ENCODE measurements at places on chromosomes 1 and 21.

- DNase-seq = peak; percentile 36
These were observed 104.9 kb upstream of the TMPRSS2 start for GRCh38 chr21:41612674-41613532.

- no peak for DNase-seq
These were observed 1.4 kb downstream of the WDR26 start for GRCh38 chr1:224433041-224433691.

DNA sequence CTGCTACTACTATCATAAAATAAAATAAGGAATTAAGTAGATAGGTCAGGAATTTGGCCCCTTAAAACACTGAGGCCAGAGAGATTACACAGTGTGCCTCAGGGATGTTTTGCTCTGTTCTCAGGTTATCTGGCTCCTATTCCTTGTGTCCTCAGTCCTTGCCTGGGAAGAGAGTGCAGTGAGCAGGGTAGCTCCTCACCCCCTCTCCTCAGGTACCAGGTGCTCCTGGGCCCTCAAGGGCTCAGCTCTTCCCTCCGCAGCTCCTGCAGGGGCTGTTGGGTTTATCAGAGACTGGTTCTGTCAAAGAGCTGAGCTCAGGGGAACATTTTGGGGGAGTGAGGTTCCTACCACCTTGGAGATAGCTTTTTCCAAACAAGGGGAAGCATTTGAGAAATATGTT is 20.1 kb upstream of the COQ8A start:
- DNase-seq = no peak

DNA sequence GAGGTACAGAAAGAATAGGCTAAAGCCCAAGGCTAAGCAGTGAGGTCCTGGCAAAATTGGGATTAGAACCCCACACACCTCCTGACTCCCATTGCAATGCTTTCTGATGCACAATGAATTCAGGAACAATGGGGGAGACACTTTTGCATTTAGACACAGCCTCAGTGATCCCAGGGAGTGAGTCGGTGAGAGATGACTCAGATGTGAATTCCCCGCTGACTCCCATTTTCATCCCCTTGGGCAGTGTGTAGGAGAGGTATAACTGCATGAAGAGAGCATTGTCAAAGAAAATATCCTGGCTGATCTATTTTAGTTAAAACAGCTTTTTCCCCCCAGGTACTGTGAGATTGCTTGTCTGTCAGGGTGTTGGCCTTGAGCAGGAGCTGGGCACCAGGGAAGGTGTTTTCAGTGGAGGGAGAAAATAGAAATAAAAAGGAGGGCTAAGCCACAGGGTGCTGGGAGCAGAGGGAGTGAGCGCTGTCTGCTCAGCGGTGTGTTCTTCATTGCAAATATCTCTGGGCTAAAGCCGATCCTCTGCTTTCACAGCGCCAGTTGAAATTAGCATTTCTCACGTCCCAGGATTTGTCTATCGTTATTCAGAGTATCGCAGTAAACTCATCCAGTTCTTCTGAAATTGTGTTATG is 247.7 kb upstream of the PTBP2 start:
- no peak for DNase-seq

DNA sequence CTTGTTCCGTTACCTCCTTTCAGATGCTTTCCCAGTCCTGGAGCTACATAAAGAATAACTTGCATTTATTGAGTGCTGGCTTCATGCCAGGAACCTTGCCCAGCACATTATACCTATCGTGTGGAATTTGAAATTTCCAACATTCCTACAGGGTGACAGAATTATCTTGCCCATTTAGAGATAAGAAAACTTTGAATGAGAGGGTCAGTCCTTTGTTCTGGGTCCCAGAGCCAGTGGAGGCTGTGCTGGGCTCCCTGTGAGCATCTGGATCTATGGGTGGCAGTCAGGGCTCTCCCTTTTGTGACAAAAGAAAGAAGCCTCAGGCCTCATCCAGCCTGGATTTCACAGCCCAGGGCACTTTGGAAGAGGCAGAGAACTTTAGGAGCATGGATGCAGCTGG is 3.2 kb downstream of the GSTM4 start:
- no peak for DNase-seq

DNA sequence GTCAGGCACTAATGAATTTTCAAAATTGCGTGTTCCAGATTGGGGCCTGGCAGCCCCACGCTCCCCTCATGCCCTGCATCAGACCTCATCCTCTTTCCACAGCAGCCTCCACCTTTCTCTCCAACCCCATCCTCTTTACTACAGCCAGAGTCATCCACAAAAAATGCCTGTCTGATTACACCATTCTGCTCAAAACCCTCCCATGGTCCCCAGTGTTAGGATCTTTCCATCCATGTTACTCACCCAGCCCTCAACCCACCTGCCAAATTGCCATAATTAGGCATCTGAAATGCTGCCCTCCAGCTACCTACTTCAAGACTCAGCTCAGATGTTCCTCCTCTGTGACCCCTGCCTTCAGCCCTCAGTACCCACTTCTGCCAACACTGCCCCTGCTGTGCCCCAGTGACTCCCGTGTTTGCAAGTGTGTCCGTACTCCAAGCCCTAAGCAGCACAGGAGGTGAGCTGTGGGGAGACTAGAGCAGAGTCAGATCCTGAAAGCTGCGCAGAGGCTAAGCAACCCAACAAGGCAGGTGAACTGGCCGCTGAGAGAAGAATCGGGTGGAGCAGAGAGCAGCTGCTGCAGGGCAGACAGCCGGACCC is 715 bp upstream of the ARTN start:
- DNase-seq = no peak

Measured in GM19239 (cell line).